Aorta (tissue), 5 donors: ENCODE measurements at places on chromosomes 4 and X. TPM values are rescaled to one million over a fixed set of nuclear protein-coding genes. Genes with fewer than 3 reads are reported as not detected.
A peak's percentile ranks its signal among the peaks of the same experiment; 100 is the strongest.

- no peak for DNase-seq
- H3K27ac ChIP-seq, result no peak overlapping the region
- no peaks in the 10 kb centered on the region for H3K4me1 ChIP-seq
- no peaks in the 10 kb centered on the region for H3K36me3 ChIP-seq
- no peak overlapping the region for H3K4me3 ChIP-seq
Observed at GRCh38 chrX:153999359-154000037, 20.2 kb downstream of the IRAK1 start.

- H3K27ac ChIP-seq, result no peak overlapping the region
- H3K36me3 ChIP-seq, result no peaks in the 10 kb centered on the region
- no peaks in the 10 kb centered on the region for H3K4me1 ChIP-seq
- no peak overlapping the region for H3K4me3 ChIP-seq
Observed at GRCh38 chrX:140467211-140467610, 37.7 kb downstream of the SOX3 start.

DNA sequence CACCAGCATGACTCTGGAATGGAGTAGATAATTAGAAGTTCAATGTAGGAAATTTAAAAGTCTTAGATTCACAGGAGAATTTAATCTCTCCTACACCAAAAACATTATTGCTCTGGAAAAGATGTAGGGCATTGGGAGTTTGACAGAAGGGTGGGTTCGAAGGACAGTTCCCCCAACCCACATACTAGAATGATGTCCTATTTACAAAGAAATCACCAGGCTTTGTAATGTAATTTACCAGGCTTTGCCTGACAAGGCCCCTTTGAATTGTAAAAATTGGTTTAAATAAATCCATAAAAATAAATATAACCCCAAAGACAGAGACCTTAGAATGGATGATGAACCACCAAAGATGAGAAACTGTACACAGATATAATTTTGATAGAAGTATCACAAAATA is 399.2 kb upstream of the GRID2 start:
- no peak overlapping the region for H3K4me3 ChIP-seq
- DNase-seq, result no peak
- no peak overlapping the region for H3K27ac ChIP-seq
- H3K36me3 ChIP-seq, result no peaks in the 10 kb centered on the region
- H3K27me3 ChIP-seq, result no peaks in the 10 kb centered on the region

DNA sequence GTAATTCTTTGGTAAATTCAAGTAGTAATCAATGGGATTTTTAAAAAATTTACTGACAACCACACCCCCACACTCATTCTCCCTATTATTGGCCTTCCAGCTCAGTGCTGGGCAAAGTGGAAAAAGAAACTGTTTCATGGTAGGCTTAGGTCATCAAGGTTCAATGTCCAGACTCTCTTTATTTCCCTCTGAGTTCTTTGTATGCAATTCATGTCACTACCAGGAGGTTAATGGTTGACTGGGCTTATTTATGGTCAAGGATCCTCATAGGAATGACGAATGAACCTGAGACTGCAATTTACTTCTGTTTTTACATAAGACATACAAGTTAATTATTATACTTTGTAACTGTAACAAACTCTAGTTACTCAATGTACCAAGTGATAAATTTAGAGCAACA is 403.2 kb downstream of the KLHL13 start:
- H3K36me3 ChIP-seq, result no peaks in the 10 kb centered on the region
- no peak for DNase-seq
- H3K27ac ChIP-seq, result no peak overlapping the region
- no peaks in the 10 kb centered on the region for H3K4me1 ChIP-seq
- no peaks in the 10 kb centered on the region for H3K27me3 ChIP-seq

GRCh38 chr4:108965016-108965415 is 202.2 kb upstream of the ETNPPL start:
- no peaks in the 10 kb centered on the region for H3K4me1 ChIP-seq
- no peaks in the 10 kb centered on the region for H3K36me3 ChIP-seq
- H3K27me3 ChIP-seq, result no peaks in the 10 kb centered on the region
- no peak for DNase-seq
- H3K4me3 ChIP-seq, result no peak overlapping the region

DNA sequence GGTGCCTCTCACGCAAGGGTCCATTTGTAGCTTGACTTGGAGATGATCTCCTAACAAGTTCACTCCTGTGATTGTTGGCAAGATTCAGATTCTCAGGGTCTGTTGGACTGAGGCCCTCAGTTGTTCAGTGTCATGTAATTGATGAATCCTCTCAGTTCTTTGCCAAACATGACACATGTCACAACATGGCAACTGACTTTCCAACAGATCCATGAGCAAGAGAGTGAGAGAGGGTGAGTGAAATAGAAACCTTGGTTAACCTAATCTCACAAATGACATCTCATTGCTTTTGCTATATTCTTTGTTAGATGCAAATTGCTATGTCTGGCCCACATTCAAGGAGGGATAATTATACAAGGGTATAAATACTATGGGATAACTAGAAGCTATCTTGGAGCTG is 231.0 kb upstream of the PCDH10 start:
- H3K27me3 ChIP-seq, result no peaks in the 10 kb centered on the region
- H3K4me3 ChIP-seq, result no peak overlapping the region
- no peaks in the 10 kb centered on the region for H3K4me1 ChIP-seq
- no peak overlapping the region for H3K27ac ChIP-seq
- no peaks in the 10 kb centered on the region for H3K36me3 ChIP-seq

GRCh38 chrX:13167481-13168231 is 123.2 kb upstream of the FAM9C start:
- no peaks in the 10 kb centered on the region for H3K36me3 ChIP-seq
- H3K27me3 ChIP-seq, result no peaks in the 10 kb centered on the region
- no peaks in the 10 kb centered on the region for H3K4me1 ChIP-seq
- no peak for DNase-seq
- H3K27ac ChIP-seq, result no peak overlapping the region
- no peak overlapping the region for H3K4me3 ChIP-seq

DNA sequence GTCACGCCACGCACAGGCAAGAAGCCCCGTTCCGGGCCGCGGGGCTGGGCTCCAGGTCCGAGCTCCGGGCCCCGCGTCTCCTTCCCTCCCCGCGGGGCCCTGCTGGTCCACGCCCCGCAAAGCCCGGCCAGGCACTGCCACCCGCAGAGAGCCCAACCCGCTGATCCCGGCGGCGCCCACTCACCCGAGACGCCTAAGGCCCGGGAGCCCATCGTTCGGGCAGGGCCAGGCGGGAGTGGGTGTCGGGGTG is 870 bp downstream of the PDZD4 start:
- no peaks in the 10 kb centered on the region for H3K27me3 ChIP-seq
- peak overlapping the region; percentile 7 for H3K4me3 ChIP-seq
- H3K4me1 ChIP-seq, result no peaks in the 10 kb centered on the region
- H3K36me3 ChIP-seq, result no peaks in the 10 kb centered on the region
- peak; percentile 77 for DNase-seq

DNA sequence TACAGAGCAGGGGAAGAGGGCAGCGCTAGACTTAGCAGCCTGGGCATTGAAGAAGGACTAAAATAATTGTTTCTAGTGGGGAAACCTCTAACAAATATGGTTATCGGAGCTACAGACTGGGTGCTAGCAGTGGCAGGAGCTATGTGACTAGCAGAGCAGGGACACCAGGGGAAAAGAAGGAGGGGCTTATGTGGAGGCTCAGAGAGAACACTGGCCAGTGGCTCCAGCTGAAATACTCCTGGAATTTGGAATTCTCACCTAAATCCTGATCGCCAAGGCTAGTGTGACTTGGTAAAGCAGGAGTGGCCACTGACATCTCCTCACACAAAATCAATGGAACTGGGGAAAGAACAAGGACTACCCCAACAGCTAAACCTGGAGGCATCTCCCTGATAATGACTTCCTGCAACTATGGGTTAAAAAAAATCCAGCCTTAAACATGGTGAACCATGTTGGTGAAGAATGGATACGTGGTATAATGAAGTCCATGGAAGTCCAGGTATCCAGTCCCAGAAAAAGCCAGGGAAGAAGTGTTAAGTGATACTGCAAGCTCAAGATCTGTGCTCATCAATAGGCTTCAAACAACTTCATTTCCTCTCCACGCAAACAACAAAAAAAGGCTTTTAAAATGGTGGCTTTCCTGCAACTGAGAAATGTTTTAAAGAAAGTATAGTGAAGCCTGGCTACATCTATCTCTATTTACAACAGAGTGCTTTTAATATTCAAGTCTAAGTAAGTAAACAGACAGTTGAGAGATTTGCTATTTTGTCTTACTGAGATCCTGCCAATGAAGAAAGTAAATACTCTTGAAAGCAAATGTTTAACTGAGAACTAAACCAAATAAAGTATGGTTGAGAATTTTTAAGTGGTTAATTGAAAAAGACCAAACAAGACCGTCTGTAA is 1.8 kb downstream of the TAPT1 start:
- peak overlapping the region; percentile 48 for H3K4me3 ChIP-seq
- no peaks in the 10 kb centered on the region for H3K36me3 ChIP-seq
- H3K27me3 ChIP-seq, result no peaks in the 10 kb centered on the region
- H3K27ac ChIP-seq, result peak overlapping the region; percentile 7
- H3K4me1 ChIP-seq, result no peaks in the 10 kb centered on the region

GRCh38 chrX:46683048-46683447 is 75.9 kb downstream of the SLC9A7 start:
- H3K4me3 ChIP-seq, result no peak overlapping the region
- no peaks in the 10 kb centered on the region for H3K36me3 ChIP-seq
- no peak overlapping the region for H3K27ac ChIP-seq

DNA sequence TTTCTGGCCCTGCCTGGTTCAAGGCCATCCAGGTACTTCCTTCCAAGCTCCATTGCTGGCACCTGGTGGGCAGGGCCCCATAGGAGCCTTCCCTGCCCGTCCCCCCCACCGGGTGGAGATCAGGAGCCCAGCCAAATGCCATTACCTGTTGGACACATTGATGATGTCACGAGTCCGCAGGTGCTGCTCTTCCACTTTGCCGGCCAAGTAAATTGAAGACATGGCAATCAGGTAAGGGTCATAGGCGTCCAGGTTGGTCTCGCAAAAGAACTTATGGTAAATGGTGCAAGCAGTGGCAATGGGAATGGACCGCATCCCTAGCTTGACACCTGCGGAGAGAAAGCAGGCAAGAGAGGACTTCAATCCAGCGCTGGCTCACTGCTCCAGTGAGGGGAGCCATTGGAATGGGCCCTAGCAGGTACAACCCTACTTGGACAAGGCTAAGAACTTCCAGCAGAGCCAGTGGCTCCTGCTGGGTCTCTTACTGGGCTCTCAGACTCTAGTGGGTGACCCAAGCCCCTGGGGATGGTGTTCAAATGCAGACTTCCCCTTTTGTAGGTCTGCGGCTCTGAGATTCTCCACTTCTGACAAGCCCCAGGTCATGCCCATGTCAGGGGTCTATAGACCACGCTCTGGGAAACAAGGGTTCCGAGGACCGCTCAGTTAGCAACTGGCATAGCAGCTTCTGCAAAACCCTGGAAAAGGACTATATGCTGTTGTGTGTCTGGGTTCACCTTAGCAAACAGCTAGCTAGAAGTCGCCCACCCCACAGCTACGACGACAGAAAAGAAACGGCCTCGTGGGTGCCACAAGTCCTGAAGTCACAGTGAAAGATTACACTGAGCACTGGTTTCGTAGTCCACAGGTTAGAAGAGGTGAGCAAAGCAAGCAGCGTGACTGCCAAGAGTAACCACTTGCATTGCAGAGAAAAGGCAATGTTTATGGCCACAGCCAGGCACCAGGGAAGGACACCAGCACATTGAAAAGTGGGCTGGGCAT is 2.8 kb downstream of the CCNQ start:
- no peak overlapping the region for H3K27ac ChIP-seq
- H3K36me3 ChIP-seq, result no peaks in the 10 kb centered on the region
- no peaks in the 10 kb centered on the region for H3K4me1 ChIP-seq
- no peak overlapping the region for H3K4me3 ChIP-seq

DNA sequence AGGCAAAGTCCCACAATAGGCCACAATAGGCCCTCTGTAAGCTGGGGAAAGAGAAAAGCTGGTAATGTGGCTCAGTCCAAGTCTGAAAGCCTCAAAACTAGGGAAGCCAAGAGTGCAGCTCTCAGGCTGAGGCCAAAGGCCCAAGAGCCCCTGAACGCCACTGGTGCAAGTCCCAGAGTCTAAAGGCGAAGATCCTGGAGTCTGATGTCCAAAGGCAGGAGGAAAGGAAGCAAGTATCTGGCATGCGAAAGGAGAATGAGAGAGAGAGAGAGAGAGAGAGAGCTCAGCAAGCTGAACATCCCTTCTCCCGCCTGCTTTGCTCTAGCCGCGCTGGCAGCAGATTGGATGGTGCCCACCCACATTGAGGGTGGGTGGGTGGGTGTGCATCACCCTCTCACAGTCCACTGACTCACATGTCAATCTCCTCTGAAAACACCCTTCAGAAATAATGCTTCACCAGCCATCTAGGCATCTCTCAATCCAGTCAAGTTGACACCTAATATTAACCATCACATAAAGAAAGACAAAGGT is 30.9 kb upstream of the ELF2 start:
- no peaks in the 10 kb centered on the region for H3K36me3 ChIP-seq
- H3K4me3 ChIP-seq, result no peak overlapping the region
- H3K27me3 ChIP-seq, result no peaks in the 10 kb centered on the region
- no peaks in the 10 kb centered on the region for H3K4me1 ChIP-seq

GRCh38 chr4:151195801-151196200 is 81.2 kb upstream of the PRSS48 start:
- no peaks in the 10 kb centered on the region for H3K36me3 ChIP-seq
- no peak overlapping the region for H3K4me3 ChIP-seq
- DNase-seq, result no peak

- H3K36me3 ChIP-seq, result no peaks in the 10 kb centered on the region
- H3K27me3 ChIP-seq, result no peaks in the 10 kb centered on the region
- no peak overlapping the region for H3K27ac ChIP-seq
- no peaks in the 10 kb centered on the region for H3K4me1 ChIP-seq
- no peak overlapping the region for H3K4me3 ChIP-seq
- DNase-seq, result no peak
Observed at GRCh38 chr4:13953083-13953482, 325.6 kb upstream of the BOD1L1 start.

- H3K4me1 ChIP-seq, result no peaks in the 10 kb centered on the region
- no peaks in the 10 kb centered on the region for H3K36me3 ChIP-seq
- no peaks in the 10 kb centered on the region for H3K27me3 ChIP-seq
- H3K27ac ChIP-seq, result no peak overlapping the region
- no peak overlapping the region for H3K4me3 ChIP-seq
Observed at GRCh38 chr4:171342646-171343045, 470.6 kb upstream of the GALNTL6 start.

DNA sequence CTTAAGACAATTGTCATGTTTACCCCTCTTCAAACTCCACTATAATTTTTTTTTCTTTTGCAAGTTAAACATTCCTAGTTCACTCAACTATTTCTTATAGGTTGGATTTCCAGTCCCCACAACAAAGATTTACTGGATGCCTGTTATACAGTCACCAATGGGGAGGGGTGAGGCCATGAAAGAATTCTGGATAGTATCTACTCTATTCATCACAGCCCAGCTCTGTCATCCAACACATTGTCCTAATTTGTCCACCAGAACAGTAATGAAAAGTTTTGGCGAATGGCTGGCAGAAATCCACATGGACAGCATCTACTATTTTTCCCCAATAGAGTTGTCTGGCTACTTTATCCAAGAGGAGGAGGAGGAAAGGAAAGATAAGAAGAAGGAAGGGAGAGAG is 192.7 kb upstream of the S100G start:
- no peak overlapping the region for H3K27ac ChIP-seq
- H3K4me1 ChIP-seq, result no peaks in the 10 kb centered on the region
- no peak overlapping the region for H3K4me3 ChIP-seq
- H3K27me3 ChIP-seq, result no peaks in the 10 kb centered on the region

GRCh38 chr4:121072224-121073003 is at the start of gene NDNF:
Gene NDNF (minus strand): TSS chr4:121072535. CDS start chr4:121045837, 26,698 bp downstream.
- H3K4me1 ChIP-seq, result no peaks in the 10 kb centered on the region
- H3K27ac ChIP-seq, result no peak within 1 kb of the TSS
- no peaks in the 10 kb centered on the region for H3K27me3 ChIP-seq
- no peaks in the 10 kb centered on the region for H3K36me3 ChIP-seq

Gene LAGE3
- polyA plus RNA-seq, result 9.1 TPM

Gene EPGN
- 7.1 TPM for polyA plus RNA-seq

Gene PHOX2B
- polyA plus RNA-seq, result not detected

Gene PHEX
- polyA plus RNA-seq, result 0.13 TPM

Gene TRIM61
- polyA plus RNA-seq, result 0.50 TPM

Gene NMU
- polyA plus RNA-seq, result not detected

Gene PDE5A
- 74.7 TPM for polyA plus RNA-seq

Gene PABPC1L2B
- polyA plus RNA-seq, result not detected
